ENCODE measurements at places on chromosomes 1 and 21.

GRCh38 chr1:197181982-197182381, 35.5 kb upstream of the ASPM start:
- DNase-seq, result no peak

DNA sequence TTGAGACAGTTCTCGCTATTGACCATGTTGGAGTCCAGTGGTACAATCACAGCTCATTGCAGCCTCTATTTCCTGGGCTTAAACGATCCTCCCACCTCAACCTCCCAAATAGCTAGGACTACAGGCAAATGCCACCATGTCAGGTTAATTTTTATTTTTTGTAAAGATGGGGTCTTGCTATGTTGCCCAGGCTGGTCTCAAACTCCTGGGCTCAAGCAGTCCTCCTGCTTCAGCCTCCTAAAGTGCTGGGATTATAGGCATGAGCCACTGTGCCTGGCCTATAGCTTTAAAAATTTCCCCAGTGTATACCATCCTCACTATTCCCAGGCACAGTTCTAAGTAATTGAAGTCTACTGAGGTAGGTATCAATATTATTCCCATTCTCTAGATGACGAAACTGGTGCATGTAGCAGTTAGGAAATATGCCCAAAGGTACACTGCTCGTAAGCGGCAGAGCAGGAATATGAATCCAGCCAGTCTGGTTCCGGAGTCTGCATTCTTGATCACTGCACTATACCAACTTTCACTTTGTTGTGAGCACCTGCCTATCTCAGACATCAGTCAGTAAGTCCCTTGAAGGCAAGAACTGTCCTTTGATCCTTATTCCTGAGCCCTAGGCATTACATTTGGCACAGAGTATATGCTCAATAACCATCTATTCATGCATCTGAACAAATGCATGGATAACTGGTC, 11.5 kb upstream of the SRP9 start:
- no peak for DNase-seq

DNA sequence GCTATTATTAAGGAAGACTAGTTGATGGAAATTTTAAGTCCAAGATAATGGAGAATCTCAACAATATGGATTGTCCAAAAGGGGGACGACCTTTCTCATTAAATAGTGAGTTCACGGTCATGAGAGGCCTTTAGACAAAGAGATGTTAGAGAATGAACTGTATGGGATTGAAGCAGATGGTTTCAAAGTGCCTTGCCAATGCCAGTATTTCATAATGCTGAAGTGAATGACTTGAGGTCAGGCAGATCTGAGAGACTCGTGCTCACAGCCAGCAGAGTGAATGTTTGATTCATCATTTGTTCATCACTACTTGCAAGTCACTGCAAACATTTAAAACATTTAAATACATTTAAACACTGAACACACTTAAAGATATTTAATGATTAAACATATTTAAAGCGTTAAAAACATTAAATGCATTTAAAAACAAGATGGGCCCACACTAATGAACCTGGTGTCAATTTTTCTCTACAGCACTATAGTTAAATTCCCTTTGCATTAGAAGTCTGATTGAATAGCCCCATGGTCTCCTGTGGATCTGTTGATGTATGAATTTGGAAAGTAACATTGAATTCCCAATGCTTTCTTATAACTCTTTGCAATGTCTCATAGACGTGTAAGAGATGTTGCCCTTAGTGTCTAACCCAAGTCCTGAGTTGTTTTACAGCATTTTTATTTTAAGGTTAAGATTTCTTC, 80.7 kb downstream of the TGFB2 start:
- DNase-seq, result no peak

DNA sequence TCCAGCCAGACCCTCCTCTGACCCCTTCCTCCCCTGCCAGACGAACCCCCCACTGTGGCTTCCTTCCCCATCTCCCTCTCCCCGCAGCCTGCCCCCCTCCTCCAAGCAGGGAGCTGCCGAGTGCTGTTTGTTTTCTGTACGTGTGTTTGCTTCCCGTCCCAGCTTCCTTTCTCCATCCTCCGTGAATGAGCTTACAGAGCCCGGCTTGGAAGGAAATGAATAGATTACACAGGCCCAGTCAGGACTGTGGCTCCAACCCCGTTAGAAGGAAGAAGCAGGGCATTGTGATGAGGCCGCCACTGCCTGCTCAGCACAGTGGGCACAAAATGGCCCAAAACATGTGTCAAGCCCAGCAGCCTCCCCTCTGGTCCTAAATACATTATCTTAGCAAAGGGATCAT, 123.2 kb downstream of the IGSF21 start:
- no peak for DNase-seq

GRCh38 chr1:180946056-180946455, 33.4 kb downstream of the KIAA1614 start:
- no peak for DNase-seq

DNA sequence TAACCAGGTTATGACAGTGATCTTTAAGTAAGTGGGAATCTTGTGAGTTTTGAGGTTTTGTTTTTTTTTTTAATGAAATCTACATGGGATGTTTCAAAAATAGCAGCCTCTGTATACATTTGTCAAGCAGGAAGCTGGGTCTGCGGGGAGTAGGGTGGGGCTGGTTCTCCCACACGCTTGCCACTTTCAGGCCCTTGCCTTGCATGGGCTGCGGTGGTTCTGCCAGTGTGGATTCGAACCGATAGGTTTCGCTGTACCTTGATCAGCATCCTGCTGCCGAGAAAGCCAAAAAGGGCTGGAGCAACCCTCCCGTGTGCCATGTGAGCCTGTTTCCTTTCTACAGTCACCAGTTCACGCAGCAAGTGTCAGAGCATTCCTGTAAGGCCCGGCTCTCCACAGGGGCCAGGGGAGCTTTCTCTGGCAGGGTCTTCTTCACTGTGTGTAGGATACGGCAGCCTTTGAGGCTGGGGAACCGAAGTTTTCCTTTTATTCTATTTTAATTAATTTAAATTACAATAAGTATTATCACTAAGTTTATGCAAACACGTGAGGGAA, 79.2 kb upstream of the SAMD11 start:
- DNase-seq, result no peak

DNA sequence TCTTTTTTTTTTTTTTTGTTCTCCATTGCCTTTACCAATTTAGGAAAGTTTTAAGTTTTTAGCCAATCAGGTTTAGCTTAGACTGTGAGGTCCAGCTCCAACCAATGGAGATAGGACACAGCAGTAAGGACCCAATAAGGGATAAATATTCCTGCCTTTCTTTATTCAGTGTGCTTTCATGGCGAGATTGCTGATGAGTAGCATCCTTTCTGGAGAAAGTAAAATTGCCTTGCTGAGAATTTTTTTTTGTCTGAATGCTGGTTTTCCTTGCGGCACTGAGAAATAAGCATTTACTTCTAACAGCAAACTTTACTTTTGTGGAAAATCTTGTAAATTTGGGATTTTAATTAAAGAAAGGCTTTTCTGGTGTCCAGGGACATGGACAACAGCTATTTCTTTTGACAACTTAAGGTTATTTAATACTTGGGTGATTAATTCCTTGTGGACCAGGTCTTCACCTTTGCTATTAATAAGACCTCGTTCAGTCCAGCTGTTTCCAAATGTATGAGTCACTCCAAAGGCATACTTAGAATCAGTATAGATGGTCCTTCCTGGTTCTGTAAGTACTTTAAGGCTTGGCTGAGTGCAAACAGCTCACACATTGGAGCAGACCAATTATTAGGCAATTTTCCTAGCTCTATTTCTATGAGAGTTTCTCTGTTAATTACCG, 54.1 kb downstream of the SERINC2 start:
- no peak for DNase-seq

GRCh38 chr1:243796016-243796415, 54.0 kb downstream of the AKT3 start:
- no peak for DNase-seq

- DNase-seq, result no peak
Observed at GRCh38 chr1:92125204-92125603, 45.1 kb downstream of the BTBD8 start.

DNA sequence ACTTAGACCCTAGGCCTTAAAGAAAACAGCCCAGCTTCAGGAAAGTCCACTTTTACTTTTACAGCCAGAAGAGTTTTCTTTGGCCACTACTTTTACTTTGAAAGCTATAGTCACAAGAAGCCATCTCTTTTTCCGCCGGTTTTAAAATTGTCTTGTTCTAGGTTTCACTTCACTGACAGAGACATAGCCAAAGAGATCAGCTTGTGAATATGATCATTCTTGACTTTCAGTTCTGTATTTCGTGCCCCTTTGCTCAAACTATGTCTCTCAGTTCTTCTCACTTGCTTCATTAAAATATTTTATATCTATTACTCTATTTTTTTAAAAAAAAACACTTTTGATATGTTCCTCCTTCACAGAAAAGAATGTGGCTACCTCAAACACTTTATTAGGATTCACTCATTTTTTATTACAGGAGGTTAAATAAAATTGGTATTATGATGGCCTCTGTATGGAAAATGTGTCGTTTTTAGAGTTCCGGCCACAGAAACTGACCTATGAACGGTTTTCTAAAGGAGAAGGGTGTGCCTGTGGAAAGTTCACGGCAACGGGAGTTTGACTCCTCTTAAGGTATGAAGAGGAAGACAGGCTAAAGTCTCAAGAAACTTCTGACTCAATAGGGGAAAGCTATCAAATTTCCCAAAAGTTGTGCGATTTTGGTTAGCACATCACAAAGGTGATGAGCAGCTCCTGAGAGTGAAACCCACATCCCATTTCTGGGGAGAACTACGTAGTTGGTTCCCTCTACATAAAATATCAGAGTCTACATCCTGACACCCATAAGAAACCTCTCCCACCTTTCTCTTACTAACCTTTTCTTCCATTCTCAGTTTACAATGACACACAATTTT, 1.2 kb downstream of the MCOLN2 start:
- DNase-seq, result no peak
